ENCODE measurements at places on chromosomes 11 and 22.

GRCh38 chr22:40764763-40765441, 54.2 kb downstream of the SLC25A17 start:
- no peak for DNase-seq

DNA sequence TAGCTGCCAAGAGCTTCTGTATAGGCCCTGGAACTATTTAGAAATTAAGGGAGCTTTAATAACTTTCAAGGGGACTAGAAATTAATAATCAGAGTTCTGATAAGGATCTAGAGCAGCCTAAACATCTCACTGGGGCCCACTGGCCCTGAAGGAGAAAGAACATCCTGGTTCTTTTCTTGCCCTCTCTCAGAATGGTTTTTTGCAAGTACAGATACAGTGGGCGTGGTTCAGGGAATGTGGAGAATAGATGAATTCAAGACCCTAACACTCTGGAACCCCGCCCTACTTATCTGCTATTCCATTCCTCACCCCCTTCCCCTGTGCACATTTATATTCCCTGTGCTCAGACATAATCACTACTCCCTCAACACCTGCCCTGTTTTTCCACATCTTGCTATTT, 90.2 kb downstream of the PARVA start:
- DNase-seq, result no peak

DNA sequence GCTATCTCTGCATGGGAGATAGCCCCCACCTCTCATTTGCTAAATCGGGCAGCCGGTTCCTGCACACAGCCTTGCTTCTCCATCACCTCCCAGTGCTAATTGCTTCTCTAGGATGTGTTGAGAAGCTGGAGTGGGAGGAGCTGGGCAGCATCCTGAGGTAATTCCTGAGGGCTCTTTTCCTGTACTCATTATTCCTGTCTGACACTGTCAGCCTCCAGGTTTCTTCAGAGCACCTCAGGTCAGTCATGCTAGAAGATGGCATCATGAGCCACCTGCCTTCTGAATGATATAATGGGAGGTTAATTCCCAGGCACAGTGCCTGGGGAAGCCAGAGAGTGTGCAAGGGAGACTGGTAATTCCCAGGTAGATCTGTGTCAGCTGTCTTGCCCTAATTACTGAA, 133.0 kb downstream of the RAB38 start:
- DNase-seq, result no peak

DNA sequence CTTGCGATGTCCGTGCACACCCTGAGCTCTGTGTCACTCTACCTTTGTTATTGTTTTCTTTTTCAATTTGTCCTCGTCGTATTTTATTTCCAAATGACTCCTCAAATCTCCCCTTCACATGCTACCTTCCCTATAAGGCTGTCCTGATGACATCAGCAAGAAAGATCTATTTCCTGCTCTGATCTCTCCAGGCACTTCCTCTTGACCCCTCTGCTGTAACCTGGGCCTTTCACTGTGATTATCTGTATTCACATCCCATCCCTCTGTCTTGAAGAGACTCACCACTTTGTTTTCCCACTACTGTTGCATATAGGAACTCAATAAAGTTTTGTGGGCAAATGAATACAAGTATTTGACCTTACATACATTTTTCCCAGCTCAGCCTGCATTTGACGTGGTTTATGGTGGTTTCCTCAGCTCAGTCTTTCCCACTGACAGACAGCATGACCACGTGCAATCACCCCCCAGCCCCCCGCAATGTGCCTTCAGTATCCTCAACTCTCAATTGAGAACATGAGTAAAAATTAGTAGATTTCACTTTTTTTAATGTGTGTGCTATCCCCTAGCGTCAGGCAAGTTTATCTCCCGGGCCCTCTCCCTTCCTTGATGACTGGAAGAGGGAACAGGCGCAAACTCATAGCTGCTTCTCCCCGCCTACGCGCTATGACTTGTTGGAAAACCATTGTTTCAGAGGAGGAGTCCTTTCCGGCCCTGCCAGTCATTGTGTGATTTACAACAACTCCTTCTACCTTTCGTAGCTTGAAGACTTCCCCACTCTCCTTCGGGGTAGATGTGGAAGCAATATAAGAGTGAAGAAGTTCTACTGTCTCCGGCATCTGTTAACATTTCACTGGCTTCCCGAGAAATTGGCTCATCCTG, 498.5 kb downstream of the NTM start:
- no peak for DNase-seq

- no peak for DNase-seq
These were observed 6.8 kb upstream of the PIM3 start for GRCh38 chr22:49953680-49954344.

DNA sequence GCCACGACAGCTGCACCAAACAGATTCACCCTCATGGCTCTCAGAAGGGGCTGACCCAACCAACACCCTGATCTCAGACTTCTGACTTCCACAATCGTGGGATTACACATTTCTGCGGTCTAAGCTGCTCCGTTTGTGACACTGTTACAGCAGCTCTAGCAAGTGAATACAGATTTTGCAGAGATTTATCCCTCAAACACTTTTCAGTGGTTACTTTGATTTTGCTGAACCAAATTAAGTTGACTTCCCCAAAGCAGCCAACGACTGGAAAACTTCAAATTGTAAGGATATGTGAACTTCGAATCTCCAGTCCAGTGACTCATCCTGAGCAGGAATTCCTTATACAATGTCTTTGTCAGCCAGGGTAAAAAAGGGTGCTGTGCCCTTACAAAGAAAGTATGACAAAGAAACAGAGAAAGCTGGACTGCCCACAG, 14.8 kb upstream of the INCENP start:
- DNase-seq, result no peak

GRCh38 chr11:107608809-107609208, 17.9 kb downstream of the ELMOD1 start:
- no peak for DNase-seq

- DNase-seq, result no peak
These were observed 2.9 kb upstream of the SGSM1 start for GRCh38 chr22:24803064-24803542.

- no peak for DNase-seq
These were observed 10.8 kb upstream of the OR51L1 start for GRCh38 chr11:4983841-4984240.

GRCh38 chr11:73391665-73392064, 15.5 kb downstream of the RELT start:
- no peak for DNase-seq

- no peak for DNase-seq
These were observed 18.4 kb upstream of the TLCD5 start for GRCh38 chr11:120306519-120307242.

DNA sequence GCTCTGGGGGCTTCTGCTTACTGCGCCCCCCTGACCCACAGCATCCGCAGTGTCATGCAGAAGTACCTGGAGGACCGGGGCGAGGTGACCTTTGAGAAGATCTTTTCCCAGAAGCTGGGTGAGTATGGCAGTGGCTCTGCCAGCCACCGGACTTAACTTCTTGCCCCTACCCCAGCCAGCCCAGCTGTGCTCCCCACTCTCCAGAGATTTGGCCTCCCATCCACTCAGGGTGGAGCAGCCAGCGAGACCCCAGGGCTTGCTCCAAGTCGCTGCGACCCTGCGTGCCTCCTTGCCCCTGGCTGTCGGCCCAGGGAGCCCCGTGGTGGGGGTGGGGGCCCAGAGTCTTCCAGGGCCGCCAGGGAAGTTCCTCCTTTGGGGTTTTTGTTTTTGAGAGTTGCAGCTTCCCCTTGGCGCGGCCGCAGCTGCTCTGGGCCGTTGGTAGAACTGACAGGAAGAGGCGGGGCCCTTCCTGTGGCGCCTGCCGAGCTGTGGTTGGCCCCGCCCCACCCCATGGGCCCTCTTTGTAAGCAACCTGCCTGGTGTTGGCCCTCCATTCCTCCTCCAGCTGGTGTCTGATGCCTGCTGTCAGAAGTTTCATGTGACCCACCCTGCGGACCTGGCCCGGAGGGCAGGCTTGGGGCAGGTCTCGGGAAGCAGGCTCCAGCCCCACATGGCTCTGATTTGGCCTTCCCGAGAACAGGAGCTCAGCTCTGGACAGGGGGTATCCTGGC, 11.1 kb downstream of the GRK2 start:
- peak; percentile 7 for DNase-seq

DNA sequence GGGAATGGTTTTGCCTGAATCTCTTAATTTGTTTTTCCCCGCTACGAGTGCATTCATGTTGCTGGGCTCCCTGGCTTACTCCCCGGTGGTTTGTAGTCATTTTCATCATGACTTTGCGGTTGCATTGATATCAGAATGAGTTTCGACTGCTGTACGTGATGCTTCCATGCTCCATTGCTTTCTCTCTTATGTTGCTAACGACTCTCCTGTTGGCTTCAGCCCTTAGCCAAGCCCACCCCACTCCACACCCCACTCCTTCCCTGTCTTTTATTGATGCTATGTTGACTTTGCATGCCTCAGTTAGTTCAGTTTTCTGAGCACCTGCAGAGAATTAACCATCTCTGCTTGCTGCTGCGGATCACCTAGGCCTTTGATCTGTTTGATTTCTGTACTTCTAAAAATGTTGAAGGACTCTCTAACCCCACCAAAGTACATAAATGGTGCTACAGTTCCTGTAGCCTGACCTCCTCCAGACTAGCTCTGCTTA, 65.3 kb downstream of the ARFGAP2 start:
- peak; percentile 97 for DNase-seq

DNA sequence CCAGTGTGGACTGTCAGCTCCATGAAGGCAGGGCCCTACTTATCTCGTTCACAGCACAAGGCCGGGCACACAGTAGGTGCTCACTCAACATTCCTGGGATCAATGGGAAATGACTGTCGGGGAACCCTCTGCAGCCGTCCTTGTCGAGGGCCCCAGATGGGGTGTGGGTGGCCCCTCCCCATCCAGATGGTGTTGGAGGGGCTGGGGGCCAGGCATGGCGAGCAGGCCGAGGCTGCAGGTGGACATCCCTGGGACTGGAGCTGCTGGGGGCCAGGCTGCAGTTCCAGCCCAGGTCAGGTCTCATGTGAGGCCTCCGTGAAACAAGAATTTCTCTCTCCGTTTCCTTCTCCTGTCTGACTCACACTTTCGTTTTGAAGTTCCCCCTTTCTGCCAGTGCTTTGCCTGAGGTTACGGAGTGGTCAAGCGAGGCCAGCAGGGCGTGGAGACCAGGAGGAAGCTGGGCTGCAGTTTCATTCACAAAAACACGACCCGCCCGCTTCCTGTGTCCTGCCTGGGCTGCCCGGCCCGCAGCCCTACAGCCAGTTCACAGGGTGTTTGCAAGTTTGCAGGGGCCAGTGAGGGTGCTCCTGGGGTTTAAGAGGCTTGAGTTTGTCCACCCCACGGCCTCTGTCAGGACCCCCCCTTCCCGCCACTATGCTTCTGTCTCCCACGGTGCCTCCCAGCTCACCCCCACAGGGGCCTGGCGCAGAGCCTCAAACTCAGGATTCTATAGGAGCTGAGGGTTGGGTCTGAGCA, 4.5 kb downstream of the MYEOV start:
- no peak for DNase-seq

DNA sequence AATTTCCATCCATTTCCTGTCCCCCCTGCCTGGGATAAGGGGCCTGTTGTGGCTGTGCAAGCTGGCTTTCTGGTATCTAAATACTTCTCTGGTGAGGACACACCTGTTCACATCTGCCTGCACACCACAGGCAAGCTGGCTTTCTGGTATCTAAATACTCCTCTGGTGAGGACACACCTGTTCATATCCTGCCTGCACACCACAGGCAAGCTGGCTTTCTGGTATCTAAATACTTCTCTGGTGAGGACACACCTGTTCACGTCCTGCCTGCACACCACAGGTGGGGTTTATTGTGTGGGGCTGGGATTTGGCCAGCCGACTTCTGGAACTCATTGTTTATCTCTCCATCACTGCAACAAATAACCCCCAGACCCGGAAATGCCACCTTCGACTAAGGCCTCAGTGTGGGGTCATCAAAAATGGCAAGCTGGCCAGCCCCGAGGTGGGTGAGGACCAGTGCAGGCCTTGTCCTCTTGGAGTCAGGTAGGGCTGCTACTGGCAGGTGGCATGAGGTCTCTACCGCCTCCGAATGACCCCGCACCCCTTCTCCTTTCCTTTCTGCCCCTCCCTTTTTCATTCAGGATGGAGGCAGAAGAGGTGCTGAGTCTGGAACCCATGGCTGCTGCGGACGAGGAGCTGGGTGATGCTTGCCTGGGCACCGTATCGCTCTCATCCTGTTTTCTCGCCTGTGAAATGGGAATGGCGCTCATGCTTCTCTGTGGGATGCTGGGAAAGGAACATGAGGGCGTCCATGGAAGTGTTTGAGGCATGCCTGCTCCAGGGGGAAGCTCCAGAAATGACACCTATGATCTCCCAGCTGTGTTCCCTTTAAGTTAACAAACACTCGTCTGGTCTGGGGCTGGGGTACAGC, 43.5 kb upstream of the MYEOV start:
- DNase-seq, result no peak
